ENCODE measurements at places on chromosomes 16 and 17.

DNA sequence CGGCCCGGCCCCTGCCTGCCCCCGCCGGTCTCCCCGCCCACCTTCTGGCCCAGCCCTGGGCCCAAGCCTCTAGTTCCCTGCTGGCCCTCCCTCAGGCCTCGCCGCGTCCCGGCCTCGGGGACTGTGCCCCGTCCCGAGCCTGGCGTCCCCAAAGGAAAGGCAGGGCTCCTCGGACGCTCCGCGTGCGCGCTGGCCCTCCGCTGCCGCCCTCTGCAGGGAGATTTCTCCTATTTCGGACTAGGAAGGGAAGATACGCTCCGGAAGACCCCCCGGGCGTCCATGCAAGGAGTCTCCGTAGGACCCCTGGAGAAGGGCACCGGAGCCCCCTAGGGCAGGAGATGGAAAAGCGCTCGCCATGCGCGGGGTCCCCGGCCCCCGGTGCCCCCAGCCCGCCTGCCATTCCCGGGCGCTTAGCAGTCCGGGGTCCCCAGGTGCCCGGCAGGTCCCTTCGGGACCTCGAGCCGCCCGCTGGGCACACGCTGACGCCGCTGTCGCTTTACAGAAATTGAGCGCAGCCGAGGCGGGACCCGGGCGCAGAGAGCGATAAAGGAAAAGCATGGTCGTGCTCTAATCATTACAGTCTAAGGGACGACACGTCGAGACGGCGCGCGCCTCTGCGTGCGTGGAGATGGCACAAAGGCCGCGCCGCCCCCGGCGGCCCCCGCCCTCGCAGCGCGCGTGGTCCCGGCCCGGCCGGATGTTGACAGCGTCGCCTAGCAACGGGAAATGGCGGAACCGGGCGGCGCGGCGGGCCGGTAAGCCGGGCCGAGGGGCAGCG, at the start of gene CCDC40:
TSS of gene CCDC40 (plus strand) at position 706 of the 778 bp plus-strand sequence. CDS start at position 727, 21 bp downstream.
- peak; percentile 48 for DNase-seq

DNA sequence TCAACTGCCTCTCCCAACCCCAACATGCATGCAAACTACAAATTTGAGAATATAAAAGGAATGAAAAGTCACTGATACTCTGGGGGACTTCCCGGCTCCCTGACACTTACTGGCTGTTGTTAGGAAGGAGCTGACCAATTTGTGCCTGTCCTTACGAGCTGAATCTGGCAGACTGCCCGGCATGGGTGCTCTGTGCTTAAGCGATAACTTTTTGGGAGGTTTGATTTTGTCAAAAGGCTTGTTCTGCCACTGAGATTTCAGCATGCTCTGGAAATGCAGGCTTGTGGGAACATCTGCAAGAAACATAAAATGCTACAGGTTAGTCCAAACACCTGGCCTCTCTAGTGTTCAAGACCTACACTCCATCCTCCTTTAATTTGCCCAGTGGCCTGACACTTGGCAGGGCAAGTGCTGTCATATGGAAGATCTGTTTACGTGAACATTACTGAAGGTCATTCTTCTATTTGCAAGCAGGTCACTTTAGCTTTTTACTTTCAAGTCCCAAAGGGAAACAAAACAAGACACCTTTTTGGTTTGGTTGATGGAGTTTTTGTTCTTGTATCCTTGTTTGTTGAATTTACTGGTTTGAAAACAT, 40.6 kb downstream of the STH start:
- no peak for DNase-seq

DNA sequence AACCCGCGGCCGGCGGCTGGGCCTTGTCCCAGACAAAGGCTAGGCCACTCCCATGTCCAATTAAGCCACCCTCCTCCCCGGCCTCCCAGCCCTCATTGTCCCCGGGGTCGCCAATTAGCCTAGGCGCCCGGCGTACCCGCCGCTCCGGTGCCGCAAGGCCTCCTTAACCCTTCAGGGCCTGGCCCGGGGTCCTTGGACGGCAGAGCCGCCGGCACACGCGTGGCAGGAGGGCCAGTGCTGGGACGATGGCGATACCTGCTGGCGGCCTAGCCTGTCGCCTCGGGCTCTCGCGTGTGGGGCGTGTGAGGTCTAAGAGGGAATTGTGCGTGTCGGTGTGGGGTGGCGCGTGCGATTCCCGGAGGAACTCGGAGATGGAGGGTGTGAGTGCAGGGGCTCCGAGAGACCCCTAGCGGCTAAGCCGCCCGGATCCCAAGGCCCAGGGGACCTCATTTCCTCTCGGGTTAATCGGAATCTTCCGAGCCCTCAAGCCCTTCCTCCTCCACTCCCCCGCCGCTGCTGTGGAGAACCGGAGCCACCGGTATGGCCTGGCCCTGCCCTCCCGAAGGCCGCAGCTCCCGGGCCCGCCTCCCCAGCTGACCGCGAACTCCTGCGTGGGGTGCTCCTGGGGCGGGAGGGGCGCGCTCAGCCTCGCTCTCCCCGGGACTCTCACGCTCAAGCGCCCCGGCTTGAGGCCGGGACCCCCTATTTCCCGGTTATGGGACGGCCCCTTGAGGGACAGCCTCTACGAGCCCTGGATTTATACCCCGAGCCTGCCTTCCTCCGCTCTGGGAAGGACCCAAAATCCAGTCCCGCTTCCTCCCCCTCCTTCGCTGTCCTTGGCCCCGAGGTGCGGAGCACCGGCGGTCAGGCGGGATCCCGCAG, 11.9 kb downstream of the TBX2 start:
- DNase-seq = no peak

DNA sequence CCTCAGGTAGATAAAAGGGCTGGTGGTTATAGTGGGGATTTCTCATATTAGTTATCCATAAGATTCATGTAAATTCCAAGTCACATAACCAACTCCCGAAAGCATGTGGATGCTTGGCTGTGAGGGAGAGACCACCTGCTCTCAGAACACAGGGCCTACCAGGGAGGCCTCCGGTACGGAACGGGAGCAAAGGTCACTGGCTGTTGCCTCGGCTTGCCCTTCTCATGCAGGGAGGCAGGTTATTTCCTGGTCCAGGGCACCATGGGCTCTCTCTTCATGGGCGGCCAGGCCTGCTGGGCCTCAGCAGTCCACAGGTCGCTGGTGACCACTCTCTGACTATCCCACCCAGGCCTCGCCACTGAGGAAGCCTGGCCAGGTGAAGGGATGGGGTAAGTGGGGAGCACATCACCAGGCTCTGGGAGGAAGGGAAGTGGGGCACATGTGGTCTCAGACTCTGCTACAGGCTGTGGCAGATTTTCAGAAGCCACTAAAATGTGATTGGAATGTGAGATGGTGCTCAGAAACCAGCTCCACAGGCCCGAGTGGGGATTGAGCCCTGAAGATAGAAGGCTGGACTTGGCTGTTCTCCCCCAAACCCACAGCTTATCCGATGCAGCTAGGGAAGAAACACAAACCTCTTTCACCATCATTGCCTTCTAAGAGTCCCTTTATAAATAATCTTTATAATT, 45.4 kb downstream of the HNF1B start:
- no peak for DNase-seq

- DNase-seq = no peak
Observed at GRCh38 chr17:45231481-45232116, 9.9 kb downstream of the FMNL1 start.

DNA sequence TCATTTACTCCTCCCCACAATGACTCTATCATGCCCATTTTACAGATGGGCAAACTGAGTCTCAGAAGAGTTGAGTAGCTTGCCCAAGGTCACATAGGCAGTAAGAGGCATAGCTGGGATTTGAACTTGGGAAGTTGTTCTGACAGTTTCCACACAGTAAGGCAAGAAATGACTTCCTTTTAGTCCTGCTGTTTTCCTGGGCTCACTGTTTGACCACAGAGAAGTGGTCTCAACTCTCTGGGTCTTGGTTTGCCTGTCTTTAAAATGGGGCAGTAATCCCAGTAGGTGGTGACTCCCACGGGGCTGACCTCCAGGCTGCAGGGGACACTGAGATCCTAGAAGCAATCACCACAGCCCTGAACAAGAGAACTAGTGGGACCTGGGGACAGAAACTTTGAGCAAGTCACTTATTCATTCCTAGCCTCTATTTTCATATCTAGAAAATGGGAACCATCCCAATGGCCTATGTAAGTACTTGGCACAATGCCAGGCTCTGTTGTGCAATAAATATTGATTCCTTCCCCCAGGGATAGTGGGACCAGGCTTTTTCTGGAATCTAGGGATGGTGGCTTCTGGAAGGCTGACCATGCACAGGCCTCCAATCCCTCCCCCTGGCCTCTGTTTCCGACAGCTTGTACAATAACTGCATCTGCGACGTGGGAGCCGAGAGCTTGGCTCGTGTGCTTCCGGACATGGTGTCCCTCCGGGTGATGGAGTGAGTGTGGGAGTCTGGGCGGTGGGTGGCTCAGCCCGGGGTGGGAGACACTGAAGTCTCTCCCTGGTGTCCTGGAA, 20.5 kb downstream of the DEXI start:
- no peak for DNase-seq

- DNase-seq = no peak
Observed at GRCh38 chr16:72502594-72503005, 330.6 kb upstream of the PMFBP1 start.

DNA sequence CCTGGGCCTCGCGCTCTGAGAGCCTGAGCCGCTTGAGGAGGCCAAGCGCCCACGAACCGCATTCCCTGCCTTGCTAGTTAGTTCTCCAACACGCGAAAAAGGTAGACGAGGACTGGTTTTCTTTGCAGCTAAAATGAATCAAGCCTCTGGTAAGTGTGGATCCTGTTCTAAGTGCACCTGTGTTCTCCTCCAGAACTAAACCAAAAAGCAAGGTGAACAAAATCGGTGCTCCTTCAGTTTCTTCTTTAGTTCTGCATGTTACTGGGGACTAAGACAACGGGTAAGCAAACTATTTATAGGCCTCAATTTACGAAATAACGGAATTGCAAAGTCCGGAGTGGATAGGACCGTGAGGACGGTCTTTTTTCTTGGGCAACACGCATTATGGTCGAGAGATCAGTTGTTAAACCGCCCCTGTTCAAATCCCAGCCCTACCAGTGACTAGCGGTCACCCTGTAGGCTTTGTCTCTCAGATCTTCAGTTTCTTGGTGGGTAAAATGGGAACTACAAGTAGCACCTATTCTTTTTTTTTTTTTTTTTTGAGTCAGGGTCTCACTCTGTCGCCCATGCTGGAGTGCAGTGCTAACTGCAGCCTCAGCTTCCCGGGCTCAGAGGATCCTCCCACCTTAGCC, 993 bp upstream of the ANKRD11 start:
- no peak for DNase-seq

- DNase-seq = no peak
Observed at GRCh38 chr17:36030956-36031355, 13.2 kb upstream of the CCL23 start.

- DNase-seq = no peak
Observed at GRCh38 chr17:65323049-65323448, 185.9 kb downstream of the RGS9 start.

- no peak for DNase-seq
Observed at GRCh38 chr16:50428116-50428515, 59.3 kb upstream of the BRD7 start.

DNA sequence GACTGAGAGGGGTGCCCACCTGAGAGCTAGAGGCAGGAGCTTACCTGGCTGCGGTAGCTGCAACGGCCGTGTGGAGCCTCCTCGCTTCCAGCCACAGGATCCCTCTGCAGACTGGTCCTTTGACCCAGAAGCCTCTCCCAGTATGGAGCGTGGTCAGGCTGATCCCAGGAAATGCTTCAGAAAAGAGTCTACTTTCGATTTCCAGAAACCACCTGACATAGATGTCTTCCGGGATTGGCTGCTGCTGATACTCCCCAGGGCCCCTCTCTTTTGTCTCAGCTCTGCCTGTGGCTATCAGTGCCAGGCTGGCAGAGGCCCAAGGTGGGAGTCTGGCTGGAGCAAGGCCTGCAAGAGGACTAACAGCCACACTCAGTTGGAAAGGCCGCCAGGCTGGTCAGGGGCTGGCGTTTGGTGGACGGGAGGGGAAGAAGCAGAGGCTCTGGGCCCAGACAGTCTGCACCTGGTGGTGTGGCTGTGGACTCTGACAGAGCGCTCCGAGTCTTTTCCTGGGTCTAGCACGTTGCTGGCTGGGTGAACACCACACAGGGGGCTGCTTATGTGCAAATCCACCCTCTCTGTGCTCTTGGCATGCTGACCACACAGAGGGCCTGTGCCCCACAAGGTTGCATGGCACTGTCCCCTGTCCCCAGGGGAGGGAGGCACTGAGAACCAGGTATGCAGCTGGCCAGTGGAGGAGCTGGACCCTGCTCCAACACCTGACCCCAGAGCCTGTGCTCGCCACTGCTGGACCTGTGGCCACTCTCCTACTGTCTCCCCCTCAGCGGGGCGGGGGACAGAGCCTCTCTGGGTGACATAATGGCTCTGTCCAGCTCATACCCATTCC, at the start of gene LGALS3BP:
TSS of gene LGALS3BP (minus strand) at position 144 of the 844 bp plus-strand sequence. CDS start 2,732 bp downstream, outside the sequence.
- DNase-seq = no peak

- no peak for DNase-seq
Observed at GRCh38 chr17:70622368-70623260, 453.3 kb downstream of the KCNJ2 start.
